ENCODE measurements at places on chromosomes 7 and 10.

GRCh38 chr10:62851442-62851841, 35.3 kb upstream of the EGR2 start:
- no peak for DNase-seq

DNA sequence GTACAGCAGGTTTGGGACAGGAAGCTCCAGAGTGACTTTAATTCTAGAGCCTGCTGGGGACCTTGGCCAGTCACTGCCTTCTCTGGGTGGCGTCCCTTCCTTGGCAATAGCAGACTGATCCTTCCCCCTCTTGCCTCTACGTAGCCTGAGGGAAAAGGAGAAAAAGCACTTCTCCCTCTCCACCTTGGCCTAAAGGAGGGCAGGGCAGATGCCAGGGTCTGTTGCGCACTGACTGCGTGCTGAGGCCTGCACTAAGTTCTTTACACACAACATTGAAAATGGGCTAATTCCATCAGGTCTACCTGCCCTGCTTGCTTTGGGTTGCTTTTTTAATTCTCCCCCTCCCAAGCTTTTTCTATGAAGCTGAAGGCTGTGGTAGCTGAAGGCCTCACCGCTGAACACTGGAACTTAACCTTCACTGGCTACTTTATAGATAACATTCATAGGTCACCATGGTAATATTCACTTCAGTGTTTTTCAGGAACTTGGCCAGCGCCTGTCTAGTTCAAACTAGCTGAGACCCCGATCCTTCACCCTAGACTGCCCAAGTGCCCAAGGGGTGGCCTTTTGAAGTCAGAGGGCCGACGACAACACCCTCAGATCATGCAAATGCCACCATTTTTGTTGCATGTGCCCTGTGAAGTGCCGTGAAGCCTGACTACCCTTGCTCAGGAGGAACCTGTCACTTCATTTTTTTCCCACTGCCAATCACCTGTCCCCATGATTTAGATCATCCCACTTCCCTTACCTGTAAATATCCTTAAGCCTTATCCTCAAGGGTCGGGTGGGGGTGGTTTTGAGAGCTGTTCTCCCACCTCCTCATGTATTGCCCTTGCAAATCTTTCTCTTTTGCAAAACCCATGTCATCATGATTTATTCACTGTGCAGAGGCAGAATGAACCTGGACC, 28.7 kb downstream of the PRF1 start:
- no peak for DNase-seq

GRCh38 chr10:26839966-26840627, 20.7 kb downstream of the ABI1 start:
- no peak for DNase-seq

DNA sequence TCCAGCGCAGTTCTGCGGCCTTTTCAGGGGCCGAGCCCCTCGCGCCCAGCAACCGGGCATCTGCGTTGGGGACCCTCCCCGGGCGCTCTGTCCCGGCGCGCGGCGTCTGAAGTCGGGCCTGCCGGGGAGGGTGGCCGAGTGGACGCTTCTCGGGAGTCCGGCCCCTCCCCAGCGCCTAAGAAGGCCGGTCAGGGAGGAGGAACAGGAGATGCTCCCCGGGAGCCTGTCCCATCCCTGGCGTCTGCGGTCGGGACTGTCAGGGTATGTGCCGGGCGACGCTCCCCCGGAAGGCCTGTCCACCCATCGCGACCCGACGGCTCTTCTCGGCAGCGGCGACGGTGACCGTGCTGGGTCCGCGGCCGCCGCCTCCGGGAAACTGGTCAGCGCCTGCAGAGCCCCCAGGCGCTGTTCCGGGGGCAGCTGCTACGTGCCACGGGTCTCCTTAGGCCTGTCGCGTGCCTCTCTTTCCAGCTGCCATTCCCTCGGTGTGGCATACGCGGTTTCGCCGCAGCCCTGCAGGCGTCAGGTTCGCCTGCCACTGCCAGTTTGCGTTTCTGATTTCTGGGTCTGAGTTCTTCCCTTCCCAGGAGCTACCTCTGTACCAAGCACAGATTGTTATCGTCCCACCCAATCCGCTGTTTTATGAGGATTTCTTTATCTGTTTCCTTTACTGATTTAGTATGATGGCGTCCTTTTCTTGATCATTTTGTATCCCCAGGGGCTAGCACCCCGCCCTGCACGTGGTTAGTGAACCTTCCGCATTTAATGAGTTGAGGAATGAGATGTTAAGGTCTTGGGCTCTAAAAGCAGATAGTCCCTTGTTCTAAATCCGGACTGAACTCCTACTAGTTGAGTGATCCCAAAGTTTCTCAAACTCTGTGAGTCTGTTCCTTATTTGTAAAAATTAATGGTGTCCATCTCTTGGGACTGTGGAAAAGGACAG, 782 bp downstream of the IFIT5 start:
- DNase-seq, result no peak

DNA sequence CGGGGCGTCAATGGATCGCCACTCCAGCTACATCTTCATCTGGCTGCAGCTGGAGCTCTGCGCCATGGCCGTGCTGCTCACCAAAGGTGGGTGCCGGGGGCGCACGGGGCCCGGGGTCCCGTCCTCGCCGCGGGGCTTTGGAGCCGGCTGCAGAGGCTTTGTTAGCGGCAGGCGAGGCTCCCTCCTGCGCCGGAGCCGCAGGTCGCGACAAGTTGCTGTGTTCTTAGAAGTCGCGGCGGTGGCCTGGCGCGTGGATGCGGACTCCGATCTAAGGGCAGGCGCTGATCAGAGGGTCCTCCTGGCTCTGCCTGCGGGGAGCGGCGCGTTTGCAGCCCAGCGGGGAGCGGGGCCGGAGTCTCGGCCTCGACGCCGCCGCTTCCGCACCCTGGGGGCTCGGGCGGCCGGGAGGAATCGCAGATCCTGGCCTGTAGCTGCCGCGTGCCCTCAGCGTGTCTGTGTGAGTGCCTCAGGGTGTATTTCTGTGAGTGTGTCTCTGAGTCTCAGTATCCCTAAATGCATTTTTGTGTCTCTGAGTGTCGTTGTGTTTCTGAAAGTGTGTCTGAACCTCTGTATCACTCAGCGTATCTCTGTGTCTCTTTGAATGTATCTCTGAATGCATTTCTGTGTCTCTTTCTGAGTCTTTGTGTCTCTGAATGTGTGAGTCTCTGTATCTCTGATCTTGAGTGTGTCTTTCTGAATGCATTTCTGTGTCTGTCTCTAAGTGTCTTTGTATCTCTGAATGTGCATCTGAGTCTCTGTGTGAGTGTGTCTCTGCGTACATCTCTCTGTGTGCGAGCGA, 766 bp downstream of the BAMBI start:
- DNase-seq, result no peak

- no peak for DNase-seq
Observed at GRCh38 chr10:56258378-56258777, 102.7 kb downstream of the ZWINT start.

- DNase-seq, result no peak
Observed at GRCh38 chr10:52956861-52957260, 184.3 kb upstream of the MBL2 start.

GRCh38 chr7:372932-373791, 83.2 kb downstream of the FOXL3 start:
- DNase-seq, result no peak

- no peak for DNase-seq
Observed at GRCh38 chr7:152601305-152601798, 74.6 kb downstream of the XRCC2 start.
